ENCODE measurements at places on chromosomes 6 and 20.

GRCh38 chr6:111683157-111683556 lies 77.5 kb upstream of the TRAF3IP2 start:
- no peak for DNase-seq

- DNase-seq, result peak; percentile 75
Measured at GRCh38 chr6:37160922-37161778, 8.8 kb upstream of the PIM1 start.

DNA sequence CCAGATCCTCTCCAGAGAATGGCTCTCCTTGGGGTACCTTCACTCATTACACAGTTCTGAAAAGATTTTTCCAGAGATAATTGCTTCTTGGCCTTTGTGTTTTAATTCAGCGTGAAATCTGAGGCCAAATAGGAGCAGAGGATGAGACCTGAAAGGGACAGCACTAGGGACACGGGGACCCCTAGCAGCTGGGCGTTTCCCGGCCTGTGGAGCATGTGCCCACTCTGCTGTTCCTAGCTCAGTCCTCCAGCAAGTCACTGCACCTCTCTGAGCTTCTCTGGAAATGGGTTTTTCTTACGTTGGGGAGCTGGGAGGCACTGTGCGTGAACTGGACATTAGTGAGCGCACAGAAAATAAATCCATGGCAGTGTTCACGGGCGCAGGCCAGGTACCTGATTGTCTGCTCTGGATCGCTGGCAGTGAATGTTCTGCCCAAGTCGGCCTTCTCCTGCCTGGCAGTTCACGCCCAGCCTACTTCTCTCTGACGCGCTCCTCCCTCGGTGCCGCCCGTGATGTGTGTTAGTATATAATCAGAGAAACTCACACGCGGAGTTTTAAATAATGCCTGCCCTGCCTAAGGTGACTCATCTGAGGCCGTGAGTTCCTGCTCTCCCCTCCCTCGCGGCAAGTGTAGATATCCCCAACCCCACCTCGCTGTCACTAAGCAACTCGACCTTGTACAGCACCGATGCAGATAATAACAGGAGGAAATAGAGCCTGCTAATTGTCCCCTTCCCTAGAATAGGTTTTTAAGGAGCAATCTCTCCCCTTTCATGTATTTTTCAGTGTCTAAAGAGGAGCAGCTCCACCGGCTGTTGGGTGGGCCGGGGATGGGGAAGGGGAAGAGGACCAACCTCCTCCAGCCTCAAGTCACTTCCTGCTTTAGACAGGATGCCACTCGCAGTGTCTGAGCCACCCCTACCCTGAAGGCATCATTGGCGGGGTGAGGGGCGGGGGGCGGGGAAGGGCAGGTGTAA lies 2.7 kb upstream of the TUBB2A start:
- DNase-seq, result no peak

- no peak for DNase-seq
Measured at GRCh38 chr6:167491438-167492099, 166.7 kb downstream of the TTLL2 start.

DNA sequence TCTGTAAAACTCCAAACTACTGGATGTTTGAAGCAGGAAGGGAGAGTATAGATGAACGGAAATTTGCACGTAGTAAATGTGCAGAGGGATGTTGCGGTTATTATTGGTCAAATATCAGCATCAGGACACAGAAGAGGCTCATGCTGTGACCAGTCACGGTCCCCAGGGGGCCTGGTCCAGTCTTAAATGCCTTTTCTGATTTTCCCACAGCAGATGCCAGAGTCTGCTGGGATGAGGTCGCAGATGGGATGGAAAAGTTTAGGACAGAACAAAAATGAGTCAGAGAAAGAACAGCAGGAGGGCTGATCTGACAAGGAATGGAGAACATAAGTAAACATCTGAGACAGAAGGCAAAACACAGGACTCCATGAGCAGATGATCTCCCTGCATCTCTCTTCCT lies 11.7 kb upstream of the SIRPG start:
- DNase-seq, result peak; percentile 77

GRCh38 chr20:14189794-14190402 lies 147.5 kb downstream of the FLRT3 start:
- peak; percentile 62 for DNase-seq

DNA sequence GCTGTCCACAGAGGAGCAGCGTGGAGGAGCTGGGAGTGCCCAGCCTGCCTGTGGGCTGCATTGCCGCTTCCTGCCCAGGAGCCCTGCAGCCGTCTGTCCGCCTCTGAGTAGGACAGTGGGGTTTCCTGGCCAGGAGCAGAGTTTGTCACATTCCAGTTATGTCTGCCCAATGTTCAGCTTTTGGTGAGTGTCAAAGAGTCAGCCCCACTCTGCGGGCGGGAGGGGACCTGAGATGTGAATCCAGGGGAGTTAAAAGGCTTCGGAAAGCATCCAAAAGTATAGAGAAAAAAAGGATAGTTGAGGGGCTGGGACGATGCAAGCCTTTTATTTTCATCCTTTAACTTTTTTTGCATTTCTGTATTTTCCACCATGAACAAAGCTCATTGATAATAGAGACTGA lies 7.2 kb upstream of the GATA5 start:
- DNase-seq, result no peak

- DNase-seq, result no peak
Measured at GRCh38 chr6:42279144-42279781, 61.6 kb upstream of the MRPS10 start.

- DNase-seq, result no peak
Measured at GRCh38 chr20:23128461-23129125, 42.5 kb upstream of the CD93 start.

DNA sequence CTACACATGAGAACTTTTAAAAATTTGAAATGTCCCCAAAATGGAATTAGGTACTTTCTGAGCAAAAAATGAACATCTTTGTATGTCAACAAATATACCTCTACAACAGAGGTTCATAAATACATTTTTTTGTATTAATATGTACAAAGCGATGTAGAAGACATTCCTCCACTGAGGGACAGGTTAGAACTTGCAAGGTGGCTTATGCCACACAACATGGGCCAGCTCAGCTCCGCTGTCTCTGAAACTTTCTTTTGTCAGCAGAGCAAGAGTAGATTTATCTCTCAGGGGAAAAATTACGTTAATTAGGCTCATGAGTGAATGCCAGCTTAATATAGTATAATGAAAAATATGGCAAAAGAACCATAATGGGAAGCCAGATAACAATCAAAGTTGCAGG lies 10.6 kb upstream of the TMEM242 start:
- DNase-seq, result no peak

DNA sequence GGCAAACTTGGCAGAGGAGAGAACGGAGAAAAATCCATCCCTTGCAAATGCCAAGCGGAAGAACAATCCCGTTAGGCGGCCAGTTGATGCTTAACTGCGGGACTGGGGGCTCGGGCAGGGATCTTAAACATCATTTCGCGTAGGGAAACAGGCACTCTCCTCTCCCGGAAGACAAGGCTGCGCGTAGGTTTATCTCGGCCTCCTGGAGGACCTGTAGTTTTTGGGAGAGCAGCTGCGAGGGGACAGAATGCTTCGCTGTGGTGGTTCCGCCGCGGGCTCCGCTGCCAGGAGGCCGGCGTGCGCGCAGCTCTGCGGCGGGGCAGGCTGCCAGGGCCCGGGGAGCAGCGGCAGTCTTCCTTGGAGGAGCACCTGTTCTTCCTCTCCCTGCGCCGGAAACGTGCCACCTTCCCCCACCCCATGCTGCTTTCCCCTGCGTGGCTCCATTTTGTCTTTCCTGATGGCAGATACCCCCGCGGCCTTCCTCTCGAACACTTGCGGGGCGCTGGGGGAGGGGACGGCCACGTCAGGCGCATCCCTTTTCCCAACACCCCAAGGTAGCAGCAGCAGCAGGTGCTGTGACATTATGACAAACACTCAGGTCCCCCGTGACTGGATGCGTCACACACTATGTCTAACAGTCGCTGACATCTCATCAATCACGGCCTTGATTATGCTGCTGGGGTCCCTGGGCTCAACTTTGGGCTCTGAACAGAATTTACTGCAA lies 230.7 kb upstream of the BTBD3 start:
- peak; percentile 24 for DNase-seq

DNA sequence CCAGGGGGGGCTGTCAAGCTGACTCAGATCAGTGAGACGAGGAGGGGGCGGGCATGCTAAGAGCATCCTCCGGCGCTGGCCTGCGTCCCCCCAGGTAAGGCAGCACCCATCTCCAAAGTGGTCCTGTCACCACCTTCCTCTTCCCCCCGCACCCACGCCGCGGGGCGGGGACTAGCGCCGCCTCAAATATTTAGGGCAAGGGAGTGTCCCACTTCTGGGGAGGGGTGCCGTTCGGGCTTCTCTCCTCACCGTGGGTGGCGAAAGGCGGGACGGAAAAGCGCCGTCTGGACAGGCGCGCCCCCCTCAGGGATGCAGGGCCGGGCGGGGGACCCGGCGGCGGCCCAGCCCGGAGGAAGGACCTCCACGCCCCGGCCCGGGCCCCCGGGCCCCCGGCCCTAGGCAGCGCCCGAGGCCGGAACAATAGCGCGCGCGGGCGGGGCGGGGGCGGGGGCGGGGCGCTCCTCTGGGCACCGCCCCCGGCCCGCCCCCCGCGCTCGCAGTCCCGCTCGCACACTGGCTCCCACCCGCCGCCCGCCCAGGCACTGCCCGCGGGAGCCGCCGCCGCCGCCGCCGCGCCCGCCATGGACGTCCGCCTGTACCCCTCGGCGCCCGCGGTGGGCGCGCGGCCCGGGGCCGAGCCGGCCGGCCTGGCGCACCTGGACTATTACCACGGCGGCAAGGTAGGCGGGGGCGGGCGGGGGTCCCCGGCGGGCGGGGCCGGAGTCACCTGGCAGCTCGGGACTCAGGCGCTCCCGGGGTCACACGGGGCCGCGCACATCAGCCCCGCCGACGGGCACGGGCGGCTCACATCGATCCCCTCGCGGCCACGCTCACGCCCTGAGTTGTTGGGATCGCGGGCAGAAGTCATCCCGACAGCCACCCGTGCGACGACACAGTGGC lies at the start of gene TOX2:
Gene TOX2 (plus strand): TSS at position 542 of the 900 bp plus-strand sequence. CDS start 40 bp downstream, at position 582.
- DNase-seq, result peak; percentile 61

DNA sequence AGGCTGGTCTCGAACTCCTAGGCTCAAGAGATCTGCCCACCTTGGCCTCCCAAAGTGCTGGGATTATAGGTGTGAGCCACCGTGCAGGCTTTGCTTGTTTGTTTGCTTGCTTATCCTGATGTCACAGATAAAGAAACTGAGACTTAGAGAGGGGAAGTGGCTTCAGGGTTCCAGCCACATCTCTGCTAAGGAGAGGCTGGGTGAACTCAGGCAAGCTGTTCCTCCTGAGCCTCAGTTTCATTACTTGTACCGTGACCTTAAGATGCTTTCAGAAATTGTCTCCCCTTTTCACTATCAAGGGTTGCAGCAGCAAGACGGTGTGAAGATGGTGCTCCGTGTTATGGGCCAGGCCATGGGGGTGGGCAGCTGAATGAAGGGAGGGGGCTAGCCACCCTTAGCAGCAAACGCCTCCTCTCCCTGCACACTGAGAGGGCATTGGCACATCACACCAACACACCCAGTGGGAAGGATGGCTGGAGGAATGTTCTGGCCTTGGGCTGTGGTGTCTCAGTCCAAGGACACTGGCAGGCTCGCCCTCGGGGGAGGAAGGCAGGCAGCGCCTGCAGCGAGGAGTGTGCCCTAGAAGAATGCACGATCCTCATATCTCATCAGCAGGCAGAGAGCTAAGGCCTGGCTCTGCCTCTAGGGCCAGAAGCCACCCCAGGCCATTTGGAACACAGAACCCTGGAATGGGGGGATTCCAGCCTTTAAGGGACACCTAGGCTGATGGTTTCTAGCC lies 48.2 kb upstream of the TLDC2 start:
- DNase-seq, result no peak

DNA sequence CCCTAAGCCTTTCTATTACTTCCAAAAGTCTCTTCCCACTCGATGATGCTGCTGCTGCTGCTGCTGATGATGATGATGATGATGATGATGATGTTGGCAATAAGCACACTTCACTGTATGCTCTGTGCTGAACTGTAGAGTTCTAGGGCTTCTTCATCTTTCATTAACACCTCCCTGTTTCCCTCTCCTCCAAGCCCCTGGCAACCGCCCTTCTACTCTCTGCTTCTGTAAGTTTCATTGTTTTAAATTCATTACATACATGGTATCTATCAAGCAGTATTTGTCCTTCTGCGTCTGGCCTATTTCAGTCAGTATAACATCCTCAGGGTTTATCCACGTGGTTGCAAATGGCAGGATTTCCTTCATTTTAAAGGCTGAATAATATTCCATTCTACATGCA lies 100.2 kb downstream of the THBS2 start:
- DNase-seq, result no peak

- no peak for DNase-seq
Measured at GRCh38 chr6:35343835-35344550, 1.6 kb downstream of the PPARD start.

GRCh38 chr20:11499101-11499634 lies 418.5 kb upstream of the BTBD3 start:
- no peak for DNase-seq

DNA sequence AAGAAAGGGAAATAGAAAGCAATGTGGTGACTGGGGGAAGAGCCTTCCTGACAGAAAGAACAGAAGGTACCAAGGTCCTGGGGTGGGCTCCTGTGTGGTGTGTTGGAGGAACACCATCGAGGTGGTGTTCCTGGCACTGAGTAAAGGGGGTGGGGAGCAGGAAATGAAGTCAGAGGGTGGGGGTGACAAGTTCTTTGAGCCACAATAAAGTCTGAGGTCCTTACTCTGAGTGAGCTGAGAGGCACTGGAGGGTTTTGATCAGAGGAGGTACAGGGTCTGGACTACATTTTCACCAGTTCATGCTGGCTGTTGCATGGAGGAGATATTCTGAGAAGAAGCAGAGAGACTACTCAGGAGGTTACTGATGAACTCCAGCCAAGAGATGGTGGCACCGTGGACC lies 198.2 kb downstream of the GMPR start:
- DNase-seq, result no peak

GRCh38 chr6:50849796-50850180 lies 31.1 kb downstream of the TFAP2B start:
- DNase-seq, result no peak

DNA sequence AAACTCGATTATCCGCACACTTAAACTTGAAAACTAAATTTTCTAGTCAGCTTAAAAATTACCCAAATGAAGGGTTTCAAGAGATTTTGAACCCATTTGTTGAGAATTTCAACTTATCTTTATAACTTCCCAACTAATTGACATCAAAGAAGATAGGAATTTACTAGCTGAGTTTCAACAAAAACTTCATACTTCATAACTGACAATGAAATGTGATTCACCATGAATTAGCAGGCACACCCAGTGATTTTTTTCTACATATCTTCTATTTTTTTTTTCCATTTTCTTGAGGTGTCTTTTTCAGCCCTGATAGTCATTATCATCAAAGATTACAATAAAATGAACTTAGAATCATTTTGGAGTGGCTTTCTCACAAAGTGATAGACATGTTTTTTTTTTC lies 26.7 kb downstream of the TNFAIP3 start:
- peak; percentile 60 for DNase-seq

DNA sequence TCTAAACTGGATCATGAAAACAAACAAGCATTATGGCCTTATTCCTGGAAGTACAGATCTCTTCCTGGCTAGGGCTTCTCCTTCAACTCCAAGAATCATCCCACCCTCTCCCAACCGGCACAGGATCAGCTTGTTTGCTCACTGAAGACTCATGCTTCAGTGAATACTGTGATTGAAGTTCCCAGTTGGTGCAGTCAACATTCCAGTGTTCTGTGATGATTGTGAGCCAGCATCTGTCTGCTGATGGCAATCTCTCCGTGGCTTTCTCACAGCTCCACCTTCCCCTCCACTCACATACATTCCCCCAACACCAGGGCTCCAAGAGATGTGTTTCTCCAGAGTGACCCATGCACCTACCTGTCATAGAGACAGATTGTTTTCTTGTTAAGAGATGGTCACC lies 421.3 kb upstream of the BTBD3 start:
- DNase-seq, result peak; percentile 8
